ENCODE measurements at places on chromosomes 7 and 10.

- DNase-seq = no peak
These were observed 273.1 kb downstream of the AGMO start for GRCh38 chr7:15288741-15289140.

DNA sequence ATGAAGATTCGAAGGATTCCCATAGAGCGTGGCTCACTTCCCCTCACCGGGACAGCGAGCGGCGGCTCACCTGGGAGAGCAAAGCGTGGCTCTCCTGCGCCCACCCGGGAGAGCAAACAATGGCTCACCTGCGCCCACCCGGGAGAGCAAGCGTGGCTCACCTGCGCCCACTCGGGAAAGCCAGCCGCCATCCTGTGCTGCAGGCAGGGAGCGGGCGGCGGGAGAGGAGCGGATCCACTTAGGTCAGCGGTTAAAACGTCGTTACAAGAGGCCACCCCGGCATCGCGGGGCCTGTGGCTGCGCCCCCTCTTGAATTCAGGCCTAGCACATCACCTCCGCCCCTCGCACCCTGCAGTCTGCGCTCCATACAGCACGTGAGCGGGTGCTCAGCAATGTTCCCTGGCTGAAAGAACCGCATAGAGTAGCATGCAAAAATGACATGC lies 461 bp upstream of the FIGNL1 start:
- peak; percentile 23 for DNase-seq

GRCh38 chr10:11209830-11210181 lies 192.1 kb downstream of the CELF2 start:
- DNase-seq = no peak

DNA sequence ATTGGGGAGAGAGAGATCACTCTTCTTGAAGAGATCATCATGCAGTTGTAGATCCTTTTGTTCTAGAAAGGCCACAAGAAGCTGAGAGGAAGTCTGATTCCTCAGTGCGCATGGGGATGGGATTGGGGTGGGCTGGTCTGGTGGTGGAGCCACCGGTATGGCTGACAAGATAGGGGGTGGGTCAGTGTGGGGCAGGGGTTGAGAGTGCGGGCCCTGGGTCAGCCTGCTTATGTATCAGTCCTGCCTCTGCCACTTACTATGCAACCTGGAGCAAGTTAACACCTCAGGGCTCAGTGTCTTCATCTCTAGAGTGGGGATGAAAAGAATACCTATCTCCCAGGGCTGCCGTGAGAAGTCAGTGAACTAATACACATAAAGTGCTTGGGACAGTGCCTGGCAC lies 8.0 kb downstream of the SMARCD3 start:
- no peak for DNase-seq

GRCh38 chr10:6607182-6607581 lies 27.1 kb upstream of the PRKCQ start:
- peak; percentile 62 for DNase-seq

GRCh38 chr10:124418726-124419501 lies at the start of gene OAT:
OAT (minus strand) TSS chr10:124418923; CDS start chr10:124412171, 6,752 bp downstream.
- peak; percentile 97 for DNase-seq

DNA sequence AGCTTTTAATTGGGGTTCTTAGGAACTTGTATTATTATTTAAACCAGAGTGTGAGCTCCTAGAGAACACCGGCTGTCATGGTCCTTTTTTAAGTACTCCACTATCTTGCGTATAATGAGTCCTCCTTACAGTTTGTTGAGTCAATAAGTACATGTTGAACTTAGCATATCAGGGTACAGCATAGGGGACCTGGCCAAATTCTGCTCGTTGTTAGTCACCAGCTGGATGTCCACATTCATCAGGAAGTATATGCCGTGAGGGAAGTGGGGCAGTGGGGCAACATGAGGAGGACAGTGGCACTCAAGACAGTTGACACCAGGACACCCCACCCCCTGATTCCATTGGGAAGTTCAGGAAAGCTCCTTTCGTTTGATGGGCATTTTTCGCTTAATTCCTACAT lies 16.6 kb downstream of the RPP30 start:
- no peak for DNase-seq

GRCh38 chr10:88493691-88494483 lies 89.2 kb downstream of the RNLS start:
- no peak for DNase-seq
